ENCODE measurements at places on chromosomes 5 and 9.

GRCh38 chr9:90065851-90066250, 461.0 kb downstream of the GADD45G start:
- DNase-seq, result no peak

DNA sequence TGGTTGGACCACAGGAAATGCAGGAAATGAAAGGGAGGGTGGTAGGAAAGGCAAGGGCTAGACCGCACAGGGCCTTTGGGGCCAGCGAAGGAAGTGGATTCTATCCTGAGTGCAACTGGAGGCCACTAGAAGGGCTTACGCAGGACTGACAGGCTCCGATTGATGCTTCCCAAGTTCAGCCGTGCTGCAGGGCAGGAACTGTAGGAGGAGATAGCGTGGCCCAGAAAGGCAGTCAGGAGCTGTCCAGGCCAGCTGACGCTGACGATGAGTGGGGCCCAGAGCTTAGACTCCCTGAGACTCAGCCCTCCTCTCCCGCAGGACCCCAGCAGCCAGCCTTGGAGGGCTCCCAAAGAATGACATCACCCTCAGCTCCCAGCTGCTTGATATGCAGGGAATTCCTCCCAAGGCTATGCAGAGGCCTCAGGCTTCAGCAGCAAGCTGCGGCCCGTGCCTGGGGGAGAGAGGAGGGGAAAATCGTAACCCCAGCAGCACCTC, 48.8 kb downstream of the KCNIP1 start:
- no peak for DNase-seq

GRCh38 chr9:118336250-118336942, 632.2 kb downstream of the TLR4 start:
- DNase-seq, result no peak

GRCh38 chr9:19677924-19678323, 110.9 kb downstream of the SLC24A2 start:
- DNase-seq, result no peak

DNA sequence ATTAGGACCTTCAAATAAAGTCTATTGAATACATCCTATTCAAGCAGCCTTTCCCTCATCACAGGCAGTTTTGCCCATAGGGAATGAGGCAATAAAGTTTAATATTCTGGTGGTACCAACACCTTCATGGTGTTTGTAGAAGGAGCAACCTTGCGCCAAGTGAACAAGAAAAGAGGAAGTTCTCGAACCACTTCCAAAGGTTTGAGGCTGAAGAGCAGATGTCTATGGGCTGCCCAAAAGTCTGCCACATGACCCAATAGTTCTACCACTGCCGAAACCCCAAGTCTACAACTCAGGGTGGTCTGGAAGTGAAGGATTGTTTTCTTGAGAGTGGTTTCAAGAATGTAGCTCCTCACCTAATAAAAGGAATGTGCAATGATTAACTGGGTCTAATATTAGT, 123.1 kb downstream of the NPR3 start:
- DNase-seq, result no peak

DNA sequence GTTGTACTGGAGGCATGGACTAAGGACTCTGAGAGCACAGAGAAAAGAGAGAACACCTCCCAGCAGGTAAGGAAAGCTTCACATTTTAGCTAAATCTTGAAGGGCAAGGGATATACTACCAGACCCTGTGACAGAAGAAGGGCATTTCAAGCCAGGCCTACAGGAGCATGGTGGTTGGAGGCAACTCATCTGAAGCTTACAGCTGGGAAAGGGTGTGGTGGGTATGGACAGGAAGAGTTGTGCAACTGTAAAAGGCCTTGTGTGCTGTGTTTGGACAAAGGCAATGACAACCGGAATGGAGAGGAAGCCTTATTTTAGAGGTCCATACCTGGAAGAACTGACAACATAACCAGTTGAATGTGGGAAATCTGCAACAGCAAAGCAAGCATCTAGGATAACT, 31.2 kb downstream of the NIPSNAP3B start:
- DNase-seq, result no peak

DNA sequence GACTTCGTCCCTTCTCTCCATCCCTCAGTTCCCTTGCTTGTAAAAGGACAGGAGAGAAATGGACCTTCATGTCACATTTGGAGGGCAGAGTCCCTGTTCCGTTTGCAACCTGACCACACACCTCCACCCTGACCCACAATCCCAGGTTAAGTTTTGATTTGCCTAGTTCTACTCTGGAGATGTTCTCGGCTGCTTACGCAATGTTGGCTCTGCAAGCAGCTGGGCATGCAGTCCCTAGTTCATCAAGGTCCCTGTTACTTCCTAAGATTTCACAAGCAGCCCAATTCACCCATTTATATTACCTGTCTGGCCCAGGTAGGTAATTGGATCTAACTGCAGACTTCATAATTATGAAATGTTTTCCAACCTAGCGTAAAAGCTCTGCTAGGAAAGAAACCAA, 28.8 kb downstream of the SLIT3 start:
- no peak for DNase-seq

DNA sequence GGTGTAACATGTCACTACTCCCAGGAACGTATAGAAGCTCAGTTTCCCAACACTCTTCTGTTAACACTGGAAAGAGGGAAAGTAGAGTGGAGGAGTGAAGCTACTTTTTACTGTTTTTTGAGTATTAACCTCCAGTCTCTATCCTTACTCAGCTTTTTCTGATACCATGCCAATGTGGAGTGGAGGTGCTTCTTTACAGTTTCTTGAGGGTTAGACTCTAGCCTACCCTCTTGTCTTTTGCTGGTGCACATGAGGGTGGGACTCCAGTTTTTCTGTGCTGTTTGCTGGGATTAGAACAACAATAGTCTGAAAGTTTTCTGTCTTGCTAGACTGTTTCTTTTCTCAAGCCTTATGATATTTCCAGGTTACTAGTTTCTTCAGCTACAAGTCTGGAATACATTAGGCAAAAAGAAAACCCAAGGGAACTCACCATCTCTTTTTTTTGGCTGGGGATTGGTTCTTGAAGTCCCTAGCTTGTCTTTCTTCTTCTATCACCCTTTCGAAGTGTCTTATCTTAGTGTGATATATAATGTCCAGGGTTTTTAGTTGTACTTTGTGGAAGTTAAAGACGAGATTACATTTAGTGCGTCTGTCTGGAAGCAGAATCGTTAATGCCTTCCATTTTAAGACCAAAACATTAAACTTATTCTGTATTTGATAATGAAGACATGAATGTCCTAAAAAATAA, 35.9 kb downstream of the PRR16 start:
- no peak for DNase-seq

DNA sequence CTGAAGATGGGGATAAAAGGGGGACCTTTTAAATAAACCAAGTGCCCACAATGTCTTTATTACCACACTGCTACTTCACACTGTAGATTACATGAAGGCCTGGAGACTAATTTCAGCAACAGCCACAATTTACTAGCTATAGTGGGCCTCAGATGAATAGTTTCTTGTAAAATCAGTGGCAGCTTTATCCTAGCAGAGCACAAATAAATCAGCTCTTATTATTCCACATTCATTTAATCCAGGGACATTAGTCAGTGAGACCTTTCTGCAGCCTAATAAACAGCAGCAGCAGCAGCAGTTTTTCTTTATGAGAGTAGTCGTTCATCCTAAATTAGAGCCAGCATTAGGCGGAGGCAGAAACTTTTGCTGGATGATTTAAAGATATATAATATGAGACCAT, 542.3 kb downstream of the PSAT1 start:
- no peak for DNase-seq

- DNase-seq, result no peak
Measured at GRCh38 chr5:52844885-52845284, 57.2 kb downstream of the ITGA1 start.

DNA sequence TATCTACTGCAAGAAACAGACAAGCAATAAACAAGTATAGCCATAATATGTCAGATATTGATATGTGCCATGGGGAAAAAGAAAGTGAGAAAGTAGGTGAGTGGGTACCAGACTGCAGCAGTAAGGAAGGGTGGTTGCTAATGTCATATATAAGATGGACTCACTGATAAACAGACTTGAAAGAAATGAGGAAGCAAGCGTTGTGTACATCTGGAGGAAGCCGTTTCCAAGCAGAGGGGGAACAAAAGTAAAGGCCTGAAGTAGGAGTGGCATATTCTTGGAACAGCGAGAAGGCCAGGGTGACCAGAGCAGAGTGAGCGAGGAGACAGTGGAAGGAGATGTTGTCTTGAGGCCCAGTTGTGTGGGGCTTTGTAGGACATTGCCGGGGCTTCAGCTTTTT, 142.2 kb upstream of the MAP3K1 start:
- DNase-seq, result no peak

- no peak for DNase-seq
Measured at GRCh38 chr9:84075004-84075403, 94.4 kb downstream of the RMI1 start.

- DNase-seq, result no peak
Measured at GRCh38 chr5:66869347-66869746, 273.2 kb downstream of the MAST4 start.

DNA sequence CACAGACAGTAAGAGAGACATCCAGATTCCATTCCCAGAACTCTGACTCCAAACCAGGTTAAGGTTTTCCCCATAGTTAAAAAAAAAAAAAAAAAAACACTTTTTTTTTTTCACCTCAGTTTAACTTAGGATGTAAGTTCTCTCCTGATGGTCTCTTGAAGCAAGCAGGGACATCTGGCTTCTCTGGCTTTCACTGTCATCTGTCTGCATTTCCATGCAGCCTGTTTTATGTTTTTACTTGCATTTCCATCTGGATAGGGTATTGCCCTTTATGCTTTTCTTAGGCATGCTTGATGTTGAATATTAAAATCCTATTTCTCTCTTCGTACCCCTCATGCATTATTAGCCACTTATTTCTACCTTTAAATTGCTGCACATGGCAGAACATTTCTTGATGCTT, 135.3 kb upstream of the WWC1 start:
- no peak for DNase-seq

GRCh38 chr5:150399524-150400211, 13.0 kb downstream of the CD74 start:
- DNase-seq, result no peak

DNA sequence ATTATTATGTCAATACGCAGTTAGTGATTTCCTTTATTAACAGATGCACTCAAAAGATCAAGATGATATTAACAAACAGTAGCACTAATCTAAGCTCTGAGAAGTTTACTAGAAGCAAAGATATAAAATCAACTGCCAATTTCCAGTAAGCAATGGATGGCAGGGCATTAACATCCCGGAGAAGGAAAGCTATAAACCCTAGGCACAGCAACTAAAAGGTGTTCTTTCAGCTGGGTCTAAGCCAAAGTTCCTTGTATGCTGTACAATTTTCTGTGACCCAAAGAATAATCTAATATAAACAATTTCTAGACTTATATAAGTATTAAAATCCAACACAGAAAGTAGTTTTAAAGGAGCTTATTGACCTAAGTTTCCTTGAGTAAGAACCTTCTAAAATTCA, 39.4 kb downstream of the PJA2 start:
- no peak for DNase-seq

- no peak for DNase-seq
Measured at GRCh38 chr5:137316346-137316736, 182.8 kb downstream of the SPOCK1 start.

DNA sequence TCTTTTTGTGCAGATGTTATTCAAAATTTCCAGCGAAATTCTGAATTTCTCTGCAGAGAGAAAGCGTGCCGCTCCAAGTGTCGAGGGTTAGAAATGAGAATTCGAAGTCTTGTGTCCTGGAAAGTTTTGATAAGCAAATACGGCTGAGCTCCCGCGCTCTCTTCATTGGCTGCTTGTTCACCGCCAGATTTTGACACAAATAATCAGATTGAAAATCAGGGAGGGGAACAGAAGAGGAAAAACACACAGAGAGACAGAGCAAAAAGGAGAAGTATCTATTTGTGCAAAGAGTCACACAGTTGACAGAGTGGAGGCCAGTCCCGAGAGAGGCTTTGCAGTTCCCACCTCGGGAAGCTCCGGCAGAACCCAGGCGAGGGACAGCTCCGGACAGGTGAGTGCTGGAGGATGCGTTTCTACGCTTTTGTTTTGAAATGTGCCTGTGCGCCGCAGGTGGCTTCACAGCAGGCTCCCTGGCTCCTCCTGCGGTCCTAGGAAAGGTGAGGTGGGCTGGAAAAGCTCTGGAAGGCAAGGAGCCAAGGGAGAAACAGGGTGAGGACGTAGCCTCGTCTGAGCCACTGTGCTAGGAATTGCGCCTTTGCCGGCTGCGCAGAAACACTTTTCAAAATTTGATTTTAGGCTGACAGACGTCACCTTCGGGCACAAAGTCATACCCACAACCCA, at the start of gene GFI1B:
Gene GFI1B (plus strand): TSS at position 244 of the 681 bp plus-strand sequence. CDS start 7,985 bp downstream, outside the sequence.
- no peak for DNase-seq

- no peak for DNase-seq
Measured at GRCh38 chr5:135589152-135589551, 10.4 kb upstream of the CXCL14 start.

GRCh38 chr9:115945009-115945431, 208.6 kb upstream of the PAPPA start:
- no peak for DNase-seq

- no peak for DNase-seq
Measured at GRCh38 chr5:74261866-74262265, 378.7 kb downstream of the ENC1 start.

DNA sequence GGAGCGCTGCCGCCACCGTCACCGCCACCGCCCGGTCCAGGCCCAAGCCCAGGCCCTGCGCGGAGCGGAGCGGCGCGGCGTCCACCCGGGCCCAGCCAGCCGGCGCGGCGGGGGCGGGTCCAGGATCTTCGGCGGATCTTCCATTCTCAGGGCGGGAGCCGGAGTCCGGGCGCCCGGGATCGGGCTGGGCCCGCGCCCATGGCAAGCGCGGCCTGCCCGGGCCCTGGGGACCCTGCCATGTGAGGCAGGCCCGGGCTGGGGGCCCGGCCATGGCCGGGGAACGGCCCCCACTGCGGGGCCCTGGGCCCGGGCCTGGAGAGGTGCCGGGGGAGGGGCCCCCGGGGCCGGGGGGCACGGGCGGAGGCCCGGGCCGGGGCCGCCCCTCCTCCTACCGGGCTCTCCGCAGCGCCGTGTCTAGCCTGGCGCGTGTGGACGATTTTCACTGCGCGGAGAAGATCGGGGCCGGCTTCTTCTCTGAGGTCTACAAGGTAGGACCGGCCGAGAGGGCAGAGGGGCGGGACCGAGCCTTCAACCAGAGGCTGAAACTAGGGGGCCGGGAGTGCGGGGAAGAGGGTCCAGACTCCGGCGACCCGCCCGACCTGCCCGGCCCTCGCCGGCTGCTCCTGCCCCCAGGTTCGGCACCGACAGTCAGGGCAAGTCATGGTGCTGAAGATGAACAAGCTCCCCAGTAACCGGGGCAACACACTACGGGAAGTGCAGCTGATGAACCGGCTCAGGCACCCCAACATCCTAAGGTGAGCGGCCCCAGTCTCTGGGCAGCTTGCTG, 482 bp downstream of the TESK1 start:
- DNase-seq, result peak; percentile 31

GRCh38 chr9:137136261-137136880, 2.6 kb upstream of the GRIN1 start:
- DNase-seq, result no peak

DNA sequence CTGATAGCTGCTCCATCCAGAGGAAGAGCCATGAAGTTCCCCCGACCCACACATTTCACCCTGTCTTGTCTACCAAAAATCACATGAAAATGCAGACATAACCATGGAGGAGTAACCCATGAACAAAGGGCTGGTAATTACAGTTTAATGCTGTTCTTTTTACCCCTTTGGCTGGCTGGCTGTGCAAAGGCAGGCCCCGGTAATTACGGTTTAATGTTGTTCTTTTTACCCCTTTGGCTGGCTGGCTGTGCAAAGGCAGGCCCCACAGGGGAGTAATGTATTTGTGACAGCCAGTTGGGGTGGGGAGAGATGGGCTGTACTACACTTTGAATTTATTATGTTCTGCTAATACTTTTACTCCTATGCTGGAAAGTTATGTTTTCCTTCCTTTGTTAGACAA, 41.7 kb downstream of the PIK3R1 start:
- DNase-seq, result no peak
